ENCODE measurements at places on chromosomes 12 and 14.

DNA sequence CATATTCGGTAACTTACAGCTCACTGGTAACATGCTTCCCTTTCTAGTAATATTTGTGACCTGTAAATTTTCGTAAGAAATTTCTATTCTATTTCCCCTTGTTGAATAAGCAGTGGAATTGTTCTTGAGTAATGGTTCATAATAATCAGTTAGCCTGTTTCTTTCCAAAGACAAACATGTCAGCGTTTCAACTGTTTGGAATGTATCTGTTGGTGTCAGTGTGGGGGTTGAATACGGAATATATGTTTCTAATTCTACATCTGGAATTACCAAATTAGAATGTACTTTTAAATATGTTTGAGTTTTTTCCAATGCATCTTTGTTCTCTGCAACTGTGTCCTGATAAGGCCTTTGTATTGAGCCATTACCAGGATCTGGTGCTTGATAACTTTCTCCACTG, 2.0 kb downstream of the BBS10 start:
- no peak for DNase-seq

DNA sequence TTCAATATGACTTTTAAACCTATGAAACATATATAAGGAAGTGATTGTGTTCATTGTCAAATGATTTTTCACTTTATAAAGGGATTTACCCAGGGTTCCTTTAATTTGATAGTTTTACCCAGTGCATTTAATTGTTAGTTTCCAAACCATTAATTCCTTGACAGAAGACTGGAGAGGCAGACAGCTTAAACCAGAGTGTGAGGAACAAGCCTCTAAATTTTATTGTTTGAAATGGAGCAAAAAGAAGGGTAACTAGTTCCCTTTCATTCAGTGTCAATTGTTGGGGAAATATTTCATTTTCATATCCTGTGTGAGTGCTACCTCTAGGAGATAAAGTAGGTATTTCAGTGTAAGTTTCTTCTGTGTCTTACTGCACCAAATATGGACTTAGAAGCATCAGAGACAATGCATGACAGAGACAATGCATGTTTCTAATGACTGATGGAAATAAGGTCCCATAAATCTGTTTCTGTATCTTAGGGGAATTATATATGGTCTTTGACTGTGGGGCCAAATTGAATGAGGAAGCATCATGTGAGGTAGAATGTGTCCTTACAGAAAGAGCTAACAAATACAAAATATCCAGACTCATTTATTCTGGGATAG, 120.5 kb downstream of the TMTC2 start:
- DNase-seq, result no peak

DNA sequence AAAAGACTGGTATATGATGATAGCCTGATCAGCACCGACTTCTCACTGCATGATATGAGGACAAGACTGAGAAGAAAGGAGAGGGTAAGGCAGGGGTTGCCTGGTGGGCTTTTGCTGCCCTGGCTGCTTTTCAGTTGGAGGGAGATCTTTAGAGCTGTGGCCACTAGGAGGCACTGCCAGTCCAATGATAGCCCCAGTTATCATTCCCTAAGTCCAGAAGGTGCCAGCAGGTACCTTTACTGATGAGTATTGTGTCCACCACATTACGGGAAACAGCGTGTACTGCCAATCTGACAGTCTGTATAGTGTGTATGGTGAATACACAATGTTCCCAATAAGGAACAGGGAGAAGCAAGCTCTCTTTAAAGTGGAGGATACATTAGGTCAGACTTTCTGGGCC, 55.8 kb upstream of the CCDC175 start:
- no peak for DNase-seq

GRCh38 chr12:108583991-108584390, 13.9 kb downstream of the TMEM119 start:
- DNase-seq, result no peak

DNA sequence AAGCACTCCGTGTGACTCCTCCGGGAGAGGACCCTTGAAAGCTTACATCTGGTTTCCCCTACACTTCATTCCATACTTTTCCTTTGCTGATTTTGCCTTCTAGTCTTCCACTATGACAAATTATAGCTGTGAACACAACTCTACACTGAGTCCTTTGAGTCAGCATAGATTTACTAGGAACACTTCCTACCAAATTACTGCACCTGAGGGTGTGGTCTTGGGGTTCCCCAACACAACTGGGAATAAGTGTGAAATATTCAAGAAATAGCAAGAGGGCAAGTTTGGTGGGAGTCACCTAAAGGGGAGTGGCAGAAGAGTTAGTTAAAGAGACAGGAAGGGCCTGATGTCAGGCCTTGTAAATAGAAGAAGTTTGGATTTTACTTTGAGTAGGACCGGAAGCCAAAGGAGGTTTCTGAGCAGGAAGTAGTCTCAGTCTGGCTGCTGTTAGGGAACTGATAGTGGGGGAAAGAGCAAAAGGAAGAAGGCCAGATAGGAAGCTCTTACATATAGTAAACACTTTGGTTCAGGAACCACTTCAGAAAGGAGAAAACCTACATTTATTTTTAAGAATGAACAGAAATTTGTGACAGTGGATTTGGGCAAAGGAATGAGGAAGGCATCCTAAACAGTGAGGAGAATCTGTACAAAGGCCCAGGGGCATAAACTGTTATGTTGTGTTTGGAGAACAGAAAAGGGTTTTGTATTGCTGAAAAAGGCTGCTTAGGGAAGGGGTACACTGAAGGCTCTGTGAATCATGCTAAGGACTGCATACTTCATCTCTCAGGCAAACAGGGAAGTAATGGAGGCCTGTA, 14.2 kb downstream of the SEL1L start:
- no peak for DNase-seq

DNA sequence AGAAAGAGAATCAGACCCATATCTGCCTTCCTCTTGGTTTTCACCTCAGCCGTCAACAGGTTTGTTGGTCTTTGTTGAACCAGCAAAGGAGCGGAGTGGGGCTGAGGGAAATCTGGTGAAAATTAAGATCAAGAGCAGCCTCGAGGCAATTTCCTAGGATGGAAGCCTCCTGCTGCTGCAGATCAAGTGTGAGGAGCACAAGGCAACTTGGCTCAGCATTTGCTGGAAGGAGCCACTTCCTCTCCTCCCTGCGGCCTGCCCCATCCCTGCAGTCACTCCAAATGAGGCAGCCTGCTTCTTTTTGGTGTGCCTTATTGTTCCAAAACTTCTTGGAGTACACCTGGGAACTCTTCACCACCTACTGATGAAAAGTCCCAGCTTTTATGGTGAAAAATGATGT, 4.9 kb downstream of the TC2N start:
- no peak for DNase-seq

GRCh38 chr14:70894868-70895267, 12.4 kb upstream of the PCNX1 start:
- no peak for DNase-seq

- no peak for DNase-seq
These were observed 1.6 kb downstream of the TMEM229B start for GRCh38 chr14:67486890-67487289.

- no peak for DNase-seq
These were observed 18.1 kb downstream of the BCL11B start for GRCh38 chr14:99253890-99254289.

DNA sequence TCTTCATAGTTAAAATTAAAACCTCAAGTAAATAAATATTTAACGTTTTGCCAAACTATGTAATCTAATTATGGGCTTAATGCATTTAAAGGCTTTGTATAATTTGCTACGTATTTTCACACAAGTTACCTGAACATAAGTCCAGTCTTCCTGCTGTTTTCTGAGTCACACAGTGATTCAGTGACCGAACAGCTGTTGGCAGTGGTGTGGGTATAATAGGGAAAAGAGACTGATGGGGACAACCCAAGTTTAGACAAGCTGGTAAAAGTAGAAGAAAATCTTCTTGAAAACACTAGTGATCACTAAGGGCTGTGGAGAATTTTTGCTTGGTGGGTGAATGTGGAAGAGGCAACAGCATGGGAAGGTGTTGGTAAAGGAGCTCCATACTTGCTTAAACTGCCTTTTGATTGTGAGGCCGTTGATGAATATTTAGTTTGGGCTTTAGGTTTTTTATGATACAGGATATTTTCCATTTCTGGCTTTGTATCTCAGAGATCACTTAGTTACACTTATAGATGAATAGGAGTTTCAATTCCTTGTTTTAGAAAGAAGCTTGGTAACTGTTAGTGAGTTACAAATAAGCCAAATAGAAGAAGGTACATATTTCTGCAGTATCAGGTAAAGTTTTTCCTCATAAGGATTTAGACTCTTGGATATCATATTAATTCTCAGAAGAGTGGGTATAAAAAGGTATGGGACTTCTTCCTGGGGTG, 23.9 kb downstream of the LRRK2 start:
- no peak for DNase-seq

DNA sequence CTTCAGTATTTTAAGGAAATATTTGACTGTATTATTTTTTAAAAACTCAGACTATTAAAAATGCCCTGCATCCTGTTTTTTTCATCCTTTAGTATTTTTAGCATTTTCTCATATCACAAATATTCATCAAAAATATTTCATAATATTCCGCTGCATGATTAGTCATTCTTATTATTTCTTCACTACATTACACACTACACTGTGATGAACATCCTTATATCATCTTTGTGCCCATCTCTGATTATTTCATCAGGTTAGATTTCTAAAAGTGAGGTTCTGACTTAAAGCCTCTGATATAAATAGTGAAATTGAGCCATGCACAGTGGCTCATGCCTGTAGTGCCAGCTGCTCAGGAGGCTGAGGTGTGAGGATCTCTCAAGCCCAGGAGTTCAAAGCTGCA, 8.1 kb downstream of the COCH start:
- no peak for DNase-seq

Measured in non-pigmented ciliary epithelial cell (primary cell).